ENCODE measurements at places on chromosomes 6 and 20.

GRCh38 chr20:8568075-8568474 lies 436.0 kb downstream of the PLCB1 start:
- no peak for DNase-seq

DNA sequence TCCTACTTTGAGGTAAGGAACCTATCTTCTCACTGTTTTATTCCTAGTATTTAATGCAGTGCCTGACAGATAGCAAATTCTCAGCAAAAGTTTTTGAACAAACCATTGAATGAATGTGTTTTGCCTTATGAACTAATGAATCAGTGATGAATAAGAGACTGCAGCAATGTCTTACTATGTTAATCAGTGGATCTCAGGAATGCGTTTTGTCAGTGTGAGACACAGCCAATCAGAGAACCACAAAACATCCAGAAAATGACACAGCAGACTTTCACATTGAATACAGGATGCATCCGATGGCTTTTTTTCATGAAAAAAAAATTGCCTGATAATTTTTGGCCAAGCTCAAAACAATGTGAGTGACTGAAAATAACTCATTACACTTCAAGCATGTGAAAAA lies 270.5 kb downstream of the BMP2 start:
- DNase-seq, result no peak

DNA sequence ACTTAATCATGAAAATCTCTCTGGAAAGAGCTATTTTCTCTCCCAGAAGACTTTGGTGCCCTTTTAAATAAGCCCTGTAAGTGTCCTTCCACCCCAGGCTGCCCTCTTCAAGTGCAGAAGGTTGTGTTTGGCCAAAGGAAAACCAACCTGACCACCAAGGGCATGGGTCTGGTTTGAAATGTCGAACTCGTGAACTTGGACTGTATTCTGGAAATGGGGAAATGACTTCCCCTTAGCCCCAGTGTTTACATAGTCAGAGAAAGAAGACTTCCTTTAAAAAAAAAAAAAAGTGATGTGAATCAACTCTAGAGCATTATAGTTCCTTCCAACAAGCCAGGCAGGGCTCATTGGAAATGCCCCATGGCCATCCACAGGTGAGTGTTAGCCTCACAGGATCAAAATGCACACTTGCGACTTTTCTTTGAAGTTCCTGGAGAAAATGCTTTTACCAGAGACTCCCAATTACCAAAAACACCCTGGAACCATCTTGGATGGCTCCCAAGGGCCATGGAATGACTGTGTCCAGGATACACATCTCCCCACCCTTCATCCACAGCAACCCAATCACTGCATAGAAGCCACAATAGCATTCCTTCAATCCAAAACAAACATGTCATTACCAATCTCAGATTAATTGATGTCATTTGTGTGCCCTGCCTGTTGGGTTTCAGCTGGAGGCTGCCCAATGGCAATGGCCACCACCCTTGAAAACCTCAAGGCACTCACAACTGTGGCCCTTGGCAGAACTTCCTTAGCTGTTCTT lies 133.8 kb downstream of the CLIC5 start:
- DNase-seq, result peak; percentile 56

DNA sequence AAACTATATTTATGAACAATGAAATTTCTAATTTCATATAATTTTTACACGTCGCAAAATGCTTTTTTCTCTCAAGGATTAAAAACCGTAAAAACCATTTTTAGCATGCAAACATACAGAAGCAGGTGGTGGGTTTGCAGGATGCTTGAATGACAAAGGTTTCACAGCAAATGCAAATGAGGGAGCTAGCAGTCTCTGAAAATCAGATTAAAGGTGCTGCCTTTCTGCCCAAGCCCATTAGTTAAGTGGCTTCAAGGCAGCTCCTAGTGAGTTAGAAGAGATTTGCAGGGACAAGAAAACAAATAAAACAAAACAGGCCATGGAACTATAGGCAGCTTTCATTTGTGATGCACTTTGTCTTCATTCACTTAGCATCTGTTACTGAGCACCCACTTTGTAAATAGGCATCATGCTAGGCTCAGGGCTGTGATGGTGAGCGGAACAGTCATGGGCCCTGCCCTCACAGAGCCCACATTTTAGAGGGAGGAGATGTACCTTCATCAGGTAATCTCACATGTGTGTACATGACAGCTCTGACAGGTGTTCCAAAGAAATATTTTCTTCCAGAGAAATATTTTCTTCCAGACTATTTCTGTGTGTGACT lies 29.5 kb downstream of the NAPB start:
- DNase-seq, result no peak

DNA sequence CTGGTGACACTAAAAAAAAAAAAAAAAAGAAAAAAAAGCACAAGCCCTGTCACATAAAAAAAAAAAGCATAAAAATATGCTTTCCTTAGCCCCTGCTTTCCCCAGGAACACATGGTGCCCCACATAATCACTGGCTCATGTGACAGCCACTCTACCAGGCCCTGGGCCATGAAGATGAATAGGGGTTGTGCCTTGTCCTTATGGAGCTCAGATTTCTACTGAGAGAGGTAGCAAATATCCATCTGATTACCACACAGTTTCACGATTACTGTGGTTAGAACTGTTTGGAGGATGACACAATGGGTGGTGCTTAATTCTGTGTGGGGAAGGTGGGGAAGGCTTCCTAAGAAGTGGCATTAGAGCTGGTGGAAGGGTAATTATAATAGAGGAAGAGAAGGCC lies 9.3 kb downstream of the RAET1E start:
- no peak for DNase-seq

DNA sequence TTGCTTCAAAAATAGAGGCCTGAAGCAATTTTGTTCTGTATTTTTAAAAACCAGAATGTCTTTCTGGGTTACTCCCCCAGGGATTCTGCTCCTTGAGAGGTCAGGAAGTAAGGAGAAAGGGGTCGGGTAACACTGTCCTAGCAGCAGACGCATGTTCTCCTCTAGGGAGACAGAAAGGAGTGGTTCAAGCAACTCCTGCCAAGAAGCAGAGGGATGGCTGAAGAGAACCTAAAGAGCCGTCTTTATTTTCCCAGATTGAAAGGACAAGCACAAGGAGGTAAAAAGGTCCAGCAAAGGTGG lies 58.0 kb upstream of the SLC4A11 start:
- no peak for DNase-seq

DNA sequence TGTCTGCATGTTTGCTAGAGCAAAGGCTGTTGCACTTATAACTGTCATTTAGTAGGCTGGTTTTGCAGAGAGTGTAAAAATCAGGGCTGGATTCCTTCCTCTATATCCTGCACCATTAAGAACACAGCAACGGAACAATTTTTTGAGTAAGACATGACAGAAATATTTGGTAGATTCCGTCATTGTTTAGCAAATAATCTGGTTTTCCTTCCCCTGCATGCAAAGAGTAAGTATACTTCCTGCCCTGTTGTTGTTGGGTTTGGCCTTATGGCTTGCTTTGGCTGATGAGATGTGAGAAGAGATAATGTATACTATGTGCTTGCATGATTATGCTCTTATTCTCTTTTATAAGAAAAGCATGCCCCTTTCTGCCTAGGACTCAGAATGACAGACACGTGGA lies 23.8 kb downstream of the MANEA start:
- DNase-seq, result no peak

DNA sequence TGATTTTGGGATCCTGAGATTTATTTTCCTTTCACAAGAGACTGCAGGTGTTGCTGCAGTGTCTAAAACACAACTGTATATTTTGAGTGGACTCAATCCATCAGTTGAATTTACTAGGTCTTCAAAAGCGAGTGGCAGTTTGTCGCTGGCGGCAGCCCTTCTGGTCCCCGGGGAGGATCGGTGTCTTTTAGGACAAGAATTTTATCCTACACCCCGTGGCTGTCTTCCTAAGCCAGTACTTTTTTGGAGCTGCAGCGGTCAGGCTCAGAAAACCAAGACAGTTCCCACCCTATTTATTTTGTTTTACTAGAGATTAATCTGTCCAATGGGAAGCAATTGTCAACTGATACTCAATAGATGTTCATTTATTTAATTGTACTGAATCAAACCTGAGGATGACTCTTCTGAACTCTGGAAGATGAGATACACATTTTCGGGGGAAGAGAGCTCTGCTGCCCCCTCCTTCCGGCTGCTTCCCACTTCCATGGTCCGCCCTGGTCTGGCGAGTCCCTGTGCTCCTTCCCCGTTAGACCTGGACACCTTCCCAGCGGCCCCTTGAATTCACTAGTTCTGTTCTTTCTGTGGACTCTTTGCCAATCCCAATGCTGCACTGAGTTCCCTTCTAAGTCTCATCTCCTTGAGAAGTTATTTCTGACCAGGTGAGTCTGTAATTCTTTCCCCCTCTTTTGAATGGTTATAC lies 90.6 kb downstream of the ERMARD start:
- DNase-seq, result no peak

DNA sequence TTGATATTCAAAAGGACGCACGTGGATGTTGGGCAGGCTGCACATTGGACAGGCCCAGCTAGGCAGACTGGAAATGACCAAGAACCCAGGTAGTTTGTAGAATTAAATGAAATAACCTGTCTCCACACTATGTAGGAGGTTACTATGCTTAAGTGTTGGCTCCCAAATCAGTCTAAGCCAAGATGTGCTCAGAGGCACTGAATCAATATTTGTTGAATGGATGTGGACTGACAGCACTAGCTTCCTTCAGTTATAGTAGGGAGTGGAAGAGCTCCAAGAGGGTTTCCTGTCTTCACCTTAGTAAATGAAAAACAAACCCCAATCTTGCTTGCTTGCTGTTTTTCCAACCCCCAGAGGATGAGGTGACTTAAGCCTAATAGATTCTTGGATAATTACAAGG lies 180.5 kb downstream of the JARID2 start:
- no peak for DNase-seq
